Uterine smooth muscle cell (primary cell): ENCODE measurements at places on chromosomes 4 and X. TPM values are rescaled to one million over a fixed set of nuclear protein-coding genes. Genes with fewer than 3 reads are reported as not detected.

SHOX gene
- not detected in 2 replicates for total RNA-seq

TLR1 gene
- 2.1 and 2.5 TPM in 2 replicates for total RNA-seq

CXorf49 gene
- total RNA-seq = not detected in 2 replicates

DMRTC1 gene
- total RNA-seq = not detected in 2 replicates

ASMTL gene
- total RNA-seq = 8.0 and 12.9 TPM in 2 replicates

HOPX gene
- 0.37 and 2.2 TPM in 2 replicates for total RNA-seq

PABPC1L2A gene
- total RNA-seq = not detected in 2 replicates

ETDB gene
- total RNA-seq = not detected in 2 replicates

SPON2 gene
- 216 and 281 TPM in 2 replicates for total RNA-seq

COX7B2 gene
- not detected in 2 replicates for total RNA-seq

SPANXA2 gene
- not detected in 2 replicates for total RNA-seq

PLP1 gene
- under 0.01 and 0.22 TPM in 2 replicates for total RNA-seq

ADH6 gene
- under 0.01 TPM in 1 of 2 replicates, not detected in the other for total RNA-seq

PLXNA3 gene
- total RNA-seq = 19.2 and 26.2 TPM in 2 replicates

SHISA3 gene
- 0.12 and 0.22 TPM in 2 replicates for total RNA-seq

RELL1 gene
- 85.8 and 90.5 TPM in 2 replicates for total RNA-seq

GAGE1 gene
- not detected in 2 replicates for total RNA-seq

TEX13D gene
- total RNA-seq = not detected in 2 replicates

LIAS gene
- 6.4 and 8.2 TPM in 2 replicates for total RNA-seq
